ENCODE measurements at places on chromosomes 2 and 18.

GRCh38 chr2:29295845-29296244 lies 180.6 kb downstream of the CLIP4 start:
- no peak for DNase-seq

DNA sequence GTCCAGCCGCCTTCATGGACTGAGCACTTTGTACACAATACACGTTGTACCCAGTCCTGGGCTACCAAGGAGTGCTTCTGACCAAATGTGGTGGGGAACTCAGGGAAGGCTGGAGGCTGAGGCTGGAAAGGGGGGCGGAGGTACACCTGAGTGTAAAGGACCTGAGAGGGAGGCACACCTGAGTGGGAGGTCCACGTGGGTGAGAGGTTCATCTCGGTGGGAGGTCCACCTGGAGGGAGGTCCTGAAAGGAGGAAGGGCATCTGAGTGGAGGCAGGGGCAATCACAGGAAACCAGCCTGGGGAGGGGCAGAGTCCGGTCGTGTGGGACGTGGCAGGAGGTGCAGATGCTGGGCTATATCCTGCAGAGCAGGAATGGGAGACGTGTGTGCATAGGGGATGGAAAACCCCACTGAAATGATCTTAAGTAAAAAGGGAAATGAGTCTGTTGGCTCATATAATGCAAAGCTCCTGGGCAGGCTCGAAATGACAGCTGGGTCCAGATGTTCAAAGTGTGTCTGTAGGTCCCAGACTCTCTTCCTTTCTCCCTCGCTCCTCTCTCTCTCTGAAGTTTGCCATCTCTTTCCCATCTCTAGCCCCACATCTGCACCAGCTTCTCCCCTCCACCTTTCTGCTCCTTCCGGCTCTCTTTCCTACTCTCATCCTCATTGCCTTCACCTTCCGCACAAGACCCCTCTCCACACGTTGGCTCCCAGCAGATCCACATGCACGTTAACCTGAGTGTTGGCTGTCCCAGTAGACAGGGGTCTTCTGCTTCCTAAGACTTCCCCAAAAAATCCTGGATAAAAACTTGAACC lies 137.7 kb downstream of the PXDN start:
- no peak for DNase-seq

- DNase-seq, result no peak
Observed at GRCh38 chr2:142722569-142722968, 154.9 kb upstream of the KYNU start.

- DNase-seq, result no peak
Observed at GRCh38 chr18:27685807-27686412, 491.0 kb downstream of the CDH2 start.

DNA sequence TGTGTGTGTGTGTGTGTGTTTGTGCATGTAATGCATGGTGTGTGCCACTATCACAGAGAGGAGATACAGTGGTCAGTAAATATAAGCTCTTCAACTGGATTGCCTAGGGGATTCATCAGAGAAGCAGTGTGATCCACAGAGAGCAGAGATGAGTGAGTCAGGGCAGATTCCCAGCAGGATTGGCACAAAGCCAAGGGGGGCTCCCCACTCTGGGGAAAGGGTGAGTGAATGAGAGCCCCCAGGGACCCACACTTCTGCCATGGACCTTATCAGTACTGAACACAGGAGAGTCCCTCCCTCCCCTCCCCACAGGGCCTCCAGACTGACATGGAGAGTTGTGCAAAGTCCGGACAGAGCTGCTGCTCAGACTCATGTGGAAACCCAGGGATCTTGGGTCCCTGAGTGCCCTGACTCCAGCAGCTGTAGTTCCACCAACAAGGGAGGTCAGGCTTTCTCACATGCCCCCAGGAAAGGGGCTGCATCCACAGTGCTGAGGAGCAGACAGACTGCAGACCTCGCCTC lies 748.8 kb downstream of the NR4A2 start:
- no peak for DNase-seq

GRCh38 chr2:73414696-73415095 lies 29.1 kb downstream of the ALMS1 start:
- no peak for DNase-seq

DNA sequence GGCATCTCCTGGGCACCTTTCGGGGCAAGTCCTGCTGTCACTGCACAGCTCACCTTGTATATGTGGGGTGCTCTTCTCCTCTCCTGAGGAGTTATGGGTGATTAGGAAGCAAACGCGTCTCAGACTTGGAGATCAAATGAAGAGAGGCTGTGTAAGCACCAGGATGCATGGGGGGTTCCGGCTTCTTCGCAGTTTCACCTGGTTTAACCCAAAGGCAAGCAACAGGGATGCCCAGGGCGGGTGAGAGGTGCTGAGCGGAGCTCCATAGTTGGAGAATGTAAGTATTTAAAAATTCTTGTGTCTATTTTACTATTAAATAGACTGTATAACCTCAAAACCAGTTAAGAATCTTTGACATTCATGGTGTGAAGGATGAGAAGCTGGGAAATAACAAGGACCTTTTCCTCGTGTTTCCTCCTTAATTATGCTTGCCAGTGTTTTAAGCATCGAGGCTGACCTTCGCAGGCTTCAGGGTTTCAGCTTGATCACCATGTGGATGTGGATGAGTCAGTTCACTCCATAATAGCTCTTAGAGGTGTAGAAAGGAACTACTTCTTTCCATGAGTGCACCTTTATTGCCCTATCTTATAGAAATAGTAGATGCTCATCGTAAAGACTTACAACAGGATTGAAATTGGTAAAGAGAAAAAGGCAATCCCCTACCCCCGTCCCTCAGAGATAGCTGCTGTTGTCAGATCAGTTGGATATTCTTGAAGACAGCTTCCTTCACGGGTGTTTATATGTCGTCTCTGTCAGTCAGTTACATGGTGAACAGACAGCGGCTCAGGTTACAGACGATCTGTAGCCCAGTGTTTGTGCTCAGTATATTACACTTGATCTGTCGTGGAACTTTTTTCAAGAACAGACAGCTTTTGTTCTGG lies 201.1 kb downstream of the AGAP1 start:
- no peak for DNase-seq

GRCh38 chr2:142599504-142599903 lies 278.0 kb upstream of the KYNU start:
- DNase-seq, result no peak

DNA sequence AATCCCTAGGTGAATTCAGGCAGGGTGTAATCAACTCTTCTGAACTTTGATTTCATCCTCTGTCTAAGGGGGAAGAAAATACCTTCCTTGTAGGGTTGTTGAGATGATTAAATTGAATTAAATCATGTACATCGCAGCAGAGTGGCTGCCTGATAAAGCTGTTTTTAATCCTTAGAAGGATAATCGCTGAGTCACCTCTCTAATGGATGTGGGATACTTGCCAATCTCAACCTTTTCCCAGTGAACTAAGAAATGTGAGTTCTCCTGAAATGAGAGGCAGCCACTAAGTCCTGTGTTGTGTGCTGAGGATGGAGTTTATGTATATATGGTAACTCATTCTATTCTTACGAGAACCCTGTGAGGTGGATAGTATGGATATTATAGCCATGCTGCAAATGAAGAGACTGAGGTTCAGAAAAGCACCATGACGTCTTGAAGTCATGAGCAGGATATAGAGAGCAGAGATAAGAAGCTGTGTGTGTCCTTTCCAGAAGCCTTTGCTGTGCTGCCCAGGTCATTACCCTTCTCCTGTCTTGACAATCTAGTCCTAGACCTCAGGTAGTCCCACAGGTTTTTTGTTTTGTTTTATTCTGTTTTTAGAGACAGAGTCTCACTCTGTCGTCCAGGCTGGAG lies 93.3 kb downstream of the HNRNPLL start:
- DNase-seq, result no peak

DNA sequence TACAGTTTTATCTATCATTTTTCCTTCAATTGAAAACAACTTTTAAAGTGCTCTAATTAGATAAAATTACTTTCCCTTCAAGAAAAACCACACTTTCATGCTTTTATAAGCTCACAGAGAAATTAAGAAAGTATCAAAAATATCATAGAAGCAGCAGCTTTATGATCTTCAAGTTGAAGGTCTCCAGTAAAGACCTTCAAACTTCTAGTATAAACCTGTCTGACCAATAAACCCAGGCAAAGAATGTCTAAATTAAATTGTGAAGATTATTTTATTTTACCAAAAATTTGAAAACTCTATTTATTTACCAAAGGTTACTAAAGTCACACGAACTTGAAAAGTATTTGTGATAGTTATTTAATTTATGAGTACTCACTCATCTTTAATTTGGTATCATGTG lies 9.3 kb upstream of the SCTR start:
- no peak for DNase-seq

GRCh38 chr2:232891621-232892071 lies 21.6 kb downstream of the SNORC start:
- no peak for DNase-seq

DNA sequence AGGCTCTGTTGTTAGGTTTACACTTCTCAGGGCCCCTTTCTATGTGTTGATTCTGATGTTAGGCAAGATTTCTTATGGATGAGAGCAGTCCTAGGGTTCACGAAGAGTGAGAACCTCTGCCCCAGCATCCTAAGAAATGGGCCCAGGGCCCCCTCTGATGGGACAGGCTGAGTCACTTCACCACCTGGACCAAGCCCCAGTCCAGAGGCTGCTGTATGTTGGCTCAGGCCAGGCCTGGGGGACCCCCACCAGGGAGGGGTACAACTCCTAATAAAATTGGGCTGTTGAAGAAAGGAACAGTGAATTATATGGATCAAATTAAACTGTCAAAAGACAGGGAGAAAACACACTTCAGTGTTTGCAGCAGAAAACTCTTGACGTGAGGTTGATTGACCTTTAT lies 365.9 kb upstream of the HS6ST1 start:
- DNase-seq, result no peak

DNA sequence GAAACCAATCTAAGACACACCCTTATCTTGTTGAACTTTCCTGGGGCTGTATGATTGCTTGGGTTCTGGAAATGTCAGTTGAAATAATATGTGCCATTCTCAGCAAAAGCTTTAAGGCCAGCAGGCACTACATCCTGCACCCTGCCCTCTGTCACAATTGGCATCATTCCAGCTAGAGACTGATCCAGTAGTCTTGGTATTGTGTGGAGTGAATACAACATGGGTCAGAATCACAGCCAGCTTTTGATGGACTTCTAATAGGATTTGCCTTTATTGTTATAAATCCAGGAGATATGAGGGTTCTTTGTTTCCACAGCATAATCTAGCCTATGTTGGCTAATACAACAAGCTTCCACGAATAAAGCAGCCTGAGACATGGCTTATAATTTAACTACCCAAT lies 617.0 kb upstream of the CDH2 start:
- no peak for DNase-seq

DNA sequence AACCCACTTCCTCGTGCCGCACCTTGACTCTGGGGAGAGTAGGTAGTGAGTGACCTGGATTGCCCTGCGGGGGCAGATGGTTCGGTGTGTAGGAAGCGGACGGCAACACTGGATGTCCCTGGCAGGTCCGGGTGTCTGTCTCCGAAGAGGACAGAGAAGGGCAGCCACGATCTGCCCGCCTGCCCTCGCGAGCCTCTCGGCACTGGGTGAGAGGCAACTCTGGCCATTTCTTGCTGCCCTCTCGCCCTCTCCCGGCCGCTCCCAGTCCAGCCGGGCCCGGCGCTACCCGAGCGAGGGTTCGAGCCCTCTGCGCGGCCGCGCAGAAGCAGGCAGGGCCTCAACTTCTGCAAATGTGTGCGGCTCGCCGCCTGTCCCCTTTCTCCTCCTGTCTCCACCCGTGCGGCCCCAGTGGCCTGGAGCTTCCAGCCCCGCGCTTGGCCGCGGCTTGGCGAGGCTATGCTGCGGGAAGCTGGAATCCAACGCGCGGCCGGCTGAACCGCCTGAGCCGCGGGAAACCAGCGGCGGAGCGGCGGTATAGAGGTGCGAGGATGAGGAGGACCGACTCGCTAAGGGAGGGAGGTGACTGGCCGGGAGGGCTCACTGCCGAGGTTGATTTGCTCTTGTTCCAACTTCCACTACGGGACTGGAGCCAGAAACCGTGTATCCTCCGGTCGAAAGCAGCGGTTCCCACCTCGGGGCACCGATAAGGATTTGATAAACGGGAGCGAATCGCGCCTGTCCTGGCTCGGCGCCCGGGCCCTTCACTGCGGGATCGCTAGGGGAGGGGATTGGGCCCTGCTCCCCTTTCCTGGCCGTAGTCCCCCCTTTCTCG lies 1.5 kb downstream of the EPAS1 start:
- DNase-seq, result peak; percentile 70

DNA sequence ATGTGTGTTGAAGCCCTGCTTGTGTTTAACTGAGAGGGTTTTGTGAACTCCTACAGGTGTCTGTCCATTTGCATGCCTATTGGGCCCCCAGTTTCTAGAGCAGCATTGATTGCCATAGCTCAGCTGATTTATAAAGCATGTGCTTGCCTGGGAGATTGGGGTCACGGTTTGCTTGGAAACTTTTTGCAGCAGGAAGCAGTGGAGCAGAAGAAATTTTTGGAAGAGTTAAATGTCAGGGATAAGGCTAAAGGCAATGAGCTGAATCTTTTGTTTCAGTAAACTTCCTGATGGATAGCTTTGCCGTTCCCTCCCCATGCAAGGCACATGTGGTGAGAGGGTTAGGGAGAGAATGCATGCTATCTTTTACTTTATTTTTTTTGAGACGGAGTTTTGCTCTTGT lies 102.2 kb downstream of the PTPRM start:
- DNase-seq, result no peak

DNA sequence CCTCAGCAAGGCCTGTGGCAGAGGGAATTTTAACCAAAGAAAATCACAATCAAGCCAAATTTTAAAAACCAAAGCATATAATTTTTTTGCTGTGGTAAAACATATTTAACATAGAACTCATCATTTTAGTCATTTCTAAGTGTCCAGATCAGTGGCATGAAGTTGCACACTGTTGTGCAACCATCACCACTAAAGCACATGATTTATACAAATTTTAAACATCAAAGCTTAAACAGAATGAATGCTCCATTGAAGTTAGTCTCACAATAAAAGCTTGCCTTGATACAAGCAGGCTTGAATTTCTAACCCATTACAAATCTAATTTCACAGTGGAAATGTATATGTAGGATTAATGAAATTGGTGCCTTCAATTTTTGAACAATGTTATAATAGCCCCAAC lies 31.2 kb downstream of the FTCDNL1 start:
- no peak for DNase-seq

DNA sequence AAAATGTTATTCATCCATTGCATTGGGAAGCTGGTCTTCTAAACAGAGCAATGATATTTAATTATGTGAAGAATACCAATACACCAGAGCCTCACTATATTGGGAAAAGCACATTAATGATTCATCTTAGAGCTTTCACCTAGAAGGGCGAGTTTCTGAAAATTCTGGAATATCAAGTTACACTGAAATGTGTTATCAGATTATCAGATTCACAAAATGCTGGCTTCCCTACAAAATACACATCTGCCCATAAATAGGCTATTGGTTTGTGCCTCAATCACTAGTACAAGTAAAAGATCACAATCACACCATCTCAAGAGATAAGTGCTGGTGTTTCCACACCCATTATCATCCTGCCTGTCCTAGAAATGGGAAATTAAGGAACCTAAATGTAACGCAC lies 200.7 kb downstream of the TMEM163 start:
- DNase-seq, result no peak

DNA sequence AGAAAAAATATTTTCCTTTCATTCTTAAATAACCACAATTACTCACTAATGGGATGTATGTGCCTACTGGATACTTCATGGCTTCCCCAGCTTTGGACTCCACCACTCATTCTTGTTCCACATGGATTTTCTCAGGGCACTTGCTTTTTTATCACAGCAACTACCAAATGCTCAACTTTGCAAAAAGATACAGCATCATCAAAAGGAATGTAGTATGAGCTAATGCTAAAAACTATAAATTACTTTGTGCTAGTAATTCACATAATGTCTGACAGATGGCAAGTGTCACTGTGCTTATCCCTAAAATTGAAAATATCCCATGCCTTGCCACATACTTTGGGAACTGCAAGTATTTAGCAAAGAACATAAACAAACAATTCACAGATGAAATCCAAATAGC lies 130.4 kb upstream of the ZFP36L2 start:
- DNase-seq, result no peak
